ENCODE measurements at places on chromosomes 6 and 20. TPM values are rescaled to one million over a fixed set of nuclear protein-coding genes. Genes with fewer than 3 reads are reported as not detected.

Gene RNGTT
- 28.4 TPM for total RNA-seq

DNA sequence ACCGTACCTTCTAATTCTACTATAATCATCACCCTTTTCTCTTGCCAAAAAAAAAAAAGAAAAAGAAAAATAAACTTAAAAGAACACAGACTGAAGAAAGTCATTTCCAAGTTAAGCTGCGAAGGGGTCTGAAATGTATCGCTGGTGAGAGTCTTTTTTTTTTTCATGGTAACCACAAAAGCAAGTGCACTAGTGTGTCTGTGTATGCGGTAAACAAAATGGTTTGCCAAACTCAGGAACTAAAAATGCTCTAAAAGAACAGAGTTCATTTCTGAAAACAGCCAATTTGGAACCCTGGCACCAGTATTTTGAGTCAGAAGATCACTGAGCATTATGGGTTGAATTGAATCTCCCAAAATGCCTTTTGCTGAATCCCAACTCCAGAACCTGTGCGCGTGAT, 46.6 kb downstream of the CDH4 start:
- no peak for DNase-seq

DNA sequence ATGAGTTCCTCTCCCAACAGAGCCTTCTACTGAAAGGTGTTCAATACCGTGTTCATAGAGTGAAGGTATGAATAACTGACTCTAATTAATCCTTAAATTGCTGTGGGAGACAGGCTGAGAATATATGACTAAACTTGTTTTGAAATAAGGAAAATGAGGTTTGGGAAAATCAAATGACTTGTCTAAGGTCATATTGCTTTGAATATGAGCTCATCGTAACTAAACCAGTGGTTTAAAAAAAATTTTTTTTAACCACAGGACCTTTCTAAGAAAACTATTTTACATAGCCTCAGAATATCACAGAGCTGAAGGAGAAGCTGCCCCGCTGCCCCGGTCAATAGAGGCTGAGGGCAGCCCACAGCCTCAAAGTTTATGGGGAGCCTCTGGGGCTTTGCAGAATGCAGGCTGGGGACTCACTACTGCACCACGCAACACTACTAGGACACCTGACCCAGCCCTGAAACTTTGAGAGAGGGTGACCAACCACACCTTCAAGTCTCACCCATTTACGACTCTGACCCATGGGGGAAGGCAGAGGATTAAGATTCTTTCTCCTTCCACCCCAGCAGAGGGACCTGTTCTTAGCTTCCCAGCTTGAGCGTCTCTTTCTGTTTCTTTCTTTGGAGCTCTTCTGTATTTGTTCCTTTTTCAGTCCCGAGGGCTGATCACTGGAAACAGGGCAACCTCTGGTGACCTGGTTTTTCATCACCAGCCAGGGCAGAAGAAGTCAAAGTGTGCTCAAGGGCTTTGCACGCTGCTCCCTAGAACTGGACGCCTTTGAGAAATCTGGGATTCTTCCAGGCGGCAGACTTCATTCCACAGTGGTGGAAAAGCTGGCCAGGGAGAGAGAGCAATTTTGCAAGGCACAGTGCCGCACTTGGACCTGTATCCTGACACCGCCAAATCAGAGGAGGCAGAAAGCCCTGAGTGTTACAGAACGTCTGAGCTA, 220.2 kb downstream of the ATXN1 start:
- DNase-seq, result no peak

DNA sequence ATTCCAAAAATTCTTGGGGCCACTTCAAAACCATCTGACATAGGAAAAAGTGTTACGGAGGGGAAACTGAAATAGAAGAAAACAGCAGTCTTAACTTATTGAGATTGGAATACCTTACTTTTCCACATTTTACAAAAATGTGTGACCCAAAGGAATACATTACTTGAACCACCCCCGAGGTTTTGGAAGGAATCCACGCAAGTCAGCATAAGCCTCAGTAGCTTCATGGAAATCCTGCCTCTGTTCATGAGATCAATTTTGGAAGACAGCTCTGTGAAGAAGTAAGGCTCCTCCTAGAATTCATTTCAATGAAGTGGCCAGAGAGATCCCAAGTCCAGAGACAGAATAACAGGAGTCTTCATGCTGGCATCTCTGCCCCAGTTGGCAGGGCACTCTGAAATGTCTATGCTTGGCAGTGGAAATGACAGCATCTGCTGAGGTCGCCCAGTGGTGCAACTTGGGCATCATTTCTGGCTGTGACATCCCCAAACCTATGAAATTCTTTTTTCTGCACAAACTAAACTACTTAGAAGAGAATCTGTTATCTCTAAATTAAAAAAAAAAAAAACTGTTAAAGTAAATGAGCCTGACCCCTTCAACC, 132.5 kb downstream of the EPM2A start:
- DNase-seq, result no peak

DNA sequence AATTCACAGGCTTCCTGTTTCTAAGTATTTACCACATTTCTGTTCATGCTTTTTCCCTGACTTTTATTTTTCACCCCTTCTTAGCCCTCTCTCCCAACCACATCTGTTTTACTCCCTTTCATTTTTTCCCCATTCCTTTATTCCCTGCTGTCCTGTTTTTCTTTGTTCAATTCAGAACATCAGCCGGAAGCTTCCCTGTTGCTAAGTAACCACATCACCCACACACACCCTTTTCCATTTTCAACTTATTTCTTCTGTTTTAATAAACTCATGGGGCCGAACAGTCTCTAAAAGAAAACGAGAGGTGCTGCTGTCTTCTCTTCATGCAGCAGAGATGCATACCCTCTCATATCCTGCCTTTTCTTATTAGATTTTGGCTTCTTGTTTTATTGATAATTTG, 53.5 kb upstream of the CEP85L start:
- no peak for DNase-seq

GRCh38 chr6:155181498-155181897, 82.3 kb upstream of the CLDN20 start:
- no peak for DNase-seq

Gene PTCRA
- not detected for total RNA-seq

DNA sequence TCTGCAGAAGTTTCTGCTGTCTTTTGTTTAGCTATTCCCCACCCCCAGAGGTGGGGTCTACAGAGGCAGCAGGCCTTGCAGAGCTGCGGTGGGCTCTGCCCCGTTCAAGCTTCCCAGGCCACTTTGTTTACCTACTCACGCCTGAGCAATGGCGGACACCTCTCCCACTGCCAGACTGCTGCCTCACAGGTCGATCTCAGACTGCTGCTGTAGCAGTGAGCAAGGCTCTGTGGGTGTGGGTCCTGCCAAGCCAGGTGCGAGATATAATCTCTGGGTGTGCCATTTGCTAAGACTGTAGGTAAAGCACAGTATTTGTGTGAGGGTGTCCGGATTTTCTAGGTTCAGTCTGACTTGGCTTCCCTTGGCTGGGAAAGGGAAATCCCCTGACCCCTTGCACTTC, 23.6 kb upstream of the ZNF337 start:
- DNase-seq, result no peak

DNA sequence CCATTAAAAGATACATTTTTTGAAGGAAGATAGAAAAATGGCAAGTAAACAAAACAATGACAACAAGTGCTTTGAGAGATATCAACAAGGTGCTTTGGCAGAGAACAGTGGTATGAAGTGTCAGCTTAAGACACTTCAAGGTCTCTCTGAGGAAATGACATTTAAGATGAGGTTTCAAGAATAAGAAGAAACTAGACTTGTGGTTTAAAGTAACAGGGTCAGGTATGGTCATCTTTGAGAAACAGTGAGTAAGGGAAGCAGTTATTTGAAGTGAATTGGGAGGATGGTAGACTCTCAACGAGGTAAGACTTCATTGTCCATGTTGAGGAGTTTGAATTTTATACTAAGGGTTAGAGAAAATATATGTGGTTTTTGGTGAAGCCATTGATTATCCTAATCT, 77.8 kb downstream of the SYCP2L start:
- DNase-seq, result no peak

- no peak for DNase-seq
These were observed 1.1 kb upstream of the FGD2 start for GRCh38 chr6:37004044-37004980.

DNA sequence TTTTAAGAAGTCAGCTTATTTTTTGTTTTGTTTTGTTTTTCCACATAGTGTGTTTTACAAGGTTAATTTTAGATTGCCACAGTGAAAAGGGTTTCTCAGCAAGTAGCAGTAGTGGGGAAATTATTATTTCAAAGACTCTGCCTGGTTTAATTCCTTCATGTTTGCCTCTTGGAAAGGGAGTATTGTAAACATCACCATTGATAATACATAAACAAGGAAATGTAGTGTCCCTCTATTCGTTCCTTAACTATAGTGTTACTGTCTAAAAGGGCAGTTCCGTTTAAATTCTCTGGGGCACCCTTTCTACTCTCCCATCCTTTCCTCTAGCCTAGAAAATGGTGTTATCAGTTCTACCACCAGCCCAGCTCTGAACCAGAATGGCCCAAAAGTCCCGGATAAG, 391.0 kb upstream of the SOX4 start:
- no peak for DNase-seq

Gene SNAP25
- not detected for total RNA-seq

Gene SPATA2
- 0.56 TPM for total RNA-seq

Gene TP53TG5
- total RNA-seq, result not detected

Gene GPR31
- total RNA-seq, result not detected

DNA sequence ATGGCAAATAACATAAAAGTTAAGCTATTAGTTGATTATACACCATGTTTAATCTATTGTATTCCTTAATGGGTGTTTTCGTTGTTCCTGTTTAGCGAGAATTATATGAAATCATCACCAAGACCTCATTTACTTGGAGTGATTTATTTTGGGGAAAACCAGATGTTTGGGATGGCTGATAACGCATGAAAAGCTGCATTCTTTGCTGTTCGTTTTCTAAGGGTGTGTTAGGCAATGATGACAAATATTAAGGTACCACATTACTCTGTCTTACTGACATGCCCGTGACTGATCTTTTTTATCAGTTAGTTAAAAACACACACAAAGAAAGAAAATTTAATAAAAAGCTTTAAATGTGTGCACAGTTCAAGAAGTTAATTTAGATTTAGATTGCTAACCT, 176.4 kb downstream of the ZFP64 start:
- no peak for DNase-seq

Gene RSPO3
- not detected for total RNA-seq

Gene SLC22A7
- total RNA-seq, result not detected

- DNase-seq, result no peak
These were observed 194.9 kb downstream of the SCP2D1 start for GRCh38 chr20:19008497-19008896.

DNA sequence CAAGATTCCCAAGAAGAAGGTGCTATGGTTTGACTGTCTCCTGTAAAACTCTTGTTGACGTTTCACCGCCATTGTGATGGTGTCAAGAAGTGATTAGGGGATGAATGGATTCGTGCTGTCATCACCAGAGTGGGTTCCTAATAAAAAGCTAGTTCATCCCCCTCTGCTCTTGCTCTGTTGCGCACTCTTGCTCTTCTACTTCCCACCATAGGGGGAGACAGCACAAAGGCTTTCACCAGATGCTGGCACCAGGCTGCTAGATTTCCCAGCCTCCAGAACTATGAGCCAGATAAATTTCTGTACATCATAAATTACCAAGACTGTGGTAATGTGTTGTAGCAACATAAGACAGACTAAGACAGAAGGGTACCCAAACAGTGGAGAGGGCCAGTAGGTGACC, 21.6 kb upstream of the CCDC28A start:
- DNase-seq, result no peak

DNA sequence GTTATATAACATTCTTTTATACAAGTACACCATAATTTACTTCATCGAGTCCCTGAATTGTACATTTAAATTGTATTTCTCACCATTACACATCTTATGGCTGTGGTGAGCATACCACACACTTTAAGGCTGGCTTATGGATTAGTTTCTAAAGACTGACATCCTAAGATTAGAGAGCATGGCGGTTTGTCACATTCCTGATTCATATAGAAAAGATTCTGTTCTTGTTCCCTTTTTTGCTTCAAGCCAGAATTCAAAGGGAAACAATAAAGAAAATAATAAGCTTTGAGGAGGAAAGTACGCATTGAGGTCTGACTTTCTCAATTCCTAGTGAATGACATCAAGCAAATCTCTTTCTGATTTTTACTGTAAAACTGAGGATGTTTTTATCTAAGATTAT, 2.5 kb downstream of the BTN1A1 start:
- DNase-seq, result no peak

GRCh38 chr20:11247046-11248010, 573.5 kb upstream of the JAG1 start:
- DNase-seq, result no peak

Gene MYT1
- total RNA-seq, result not detected

Gene TNXB
- 0.44 TPM for total RNA-seq

DNA sequence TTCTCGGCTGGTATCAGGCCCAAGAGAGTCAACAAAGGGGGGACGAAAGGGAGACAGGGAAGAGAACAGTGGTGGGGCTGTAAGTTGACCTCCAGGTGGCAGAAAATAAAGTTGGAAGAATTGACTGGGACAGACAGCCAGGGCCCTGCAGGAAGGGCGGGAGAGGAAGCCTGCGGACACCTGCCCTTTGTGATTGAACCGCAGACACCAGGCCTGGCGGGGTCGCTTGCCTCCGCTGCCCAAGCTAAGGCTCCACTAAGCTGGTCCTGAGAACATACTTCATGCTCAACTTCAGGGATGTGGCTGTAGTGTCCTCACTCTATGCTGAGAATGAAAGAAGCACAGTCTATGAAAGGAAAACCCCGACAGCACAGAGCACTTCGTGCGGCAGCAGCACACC, 53.8 kb downstream of the RPP40 start:
- no peak for DNase-seq

GRCh38 chr20:50182346-50182745, 8.3 kb upstream of the CEBPB start:
- DNase-seq, result no peak

GRCh38 chr20:41135187-41135887, 2.0 kb upstream of the PLCG1 start:
- DNase-seq, result no peak

All from MG63 (cell line).